ENCODE measurements at places on chromosomes 13 and 19. TPM values are rescaled to one million over a fixed set of nuclear protein-coding genes. Genes with fewer than 3 reads are reported as not detected.

Gene ZNF132
- total RNA-seq = 7.3 TPM

Gene CPB2
- not detected for total RNA-seq

Gene CEBPG
- total RNA-seq = 26.2 TPM

Gene CCDC70
- total RNA-seq = not detected

Gene B3GNT8
- 2.2 TPM for total RNA-seq

Gene GNA15
- total RNA-seq = 17.9 TPM

Gene KLK8
- total RNA-seq = not detected

Gene KLK10
- total RNA-seq = not detected

Gene RASIP1
- not detected for total RNA-seq

Gene LILRB1
- total RNA-seq = 2.3 TPM

Gene IGFL2
- not detected for total RNA-seq

Gene CUL4A
- total RNA-seq = 66.0 TPM

Gene ONECUT3
- not detected for total RNA-seq

Gene CADM4
- total RNA-seq = 0.43 TPM

Gene SH2D3A
- total RNA-seq = 35.7 TPM

Gene OR7D2
- not detected for total RNA-seq

Gene ZNF492
- total RNA-seq = 2.5 TPM

Gene CDKN2D
- 95.9 TPM for total RNA-seq

Gene PSG3
- total RNA-seq = not detected

Gene ZNF574
- 17.6 TPM for total RNA-seq

Gene TNFRSF19
- not detected for total RNA-seq

Gene ZNF700
- 24.7 TPM for total RNA-seq

Gene BTBD2
- total RNA-seq = 55.0 TPM

Gene PRKCG
- total RNA-seq = not detected

Gene CTXN1
- total RNA-seq = not detected

Gene RXFP2
- total RNA-seq = not detected

Gene PCDH17
- not detected for total RNA-seq

Gene VSTM2B
- not detected for total RNA-seq

Gene C5AR1
- 4.6 TPM for total RNA-seq

Gene ZIC2
- not detected for total RNA-seq

Gene NUDT15
- 10.7 TPM for total RNA-seq

Gene DCLK1
- not detected for total RNA-seq

Gene MUC16
- 0.03 TPM for total RNA-seq

Gene FGF22
- 0.72 TPM for total RNA-seq

Measured in activated naive CD8-positive, alpha-beta T cell treated with anti-CD3 and anti-CD28 coated beads, Interleukin-2, amount 10 ng/mL, durations not matched to agents 7 days and 5 days (primary cell).